ENCODE measurements at places on chromosomes 7 and 10.

DNA sequence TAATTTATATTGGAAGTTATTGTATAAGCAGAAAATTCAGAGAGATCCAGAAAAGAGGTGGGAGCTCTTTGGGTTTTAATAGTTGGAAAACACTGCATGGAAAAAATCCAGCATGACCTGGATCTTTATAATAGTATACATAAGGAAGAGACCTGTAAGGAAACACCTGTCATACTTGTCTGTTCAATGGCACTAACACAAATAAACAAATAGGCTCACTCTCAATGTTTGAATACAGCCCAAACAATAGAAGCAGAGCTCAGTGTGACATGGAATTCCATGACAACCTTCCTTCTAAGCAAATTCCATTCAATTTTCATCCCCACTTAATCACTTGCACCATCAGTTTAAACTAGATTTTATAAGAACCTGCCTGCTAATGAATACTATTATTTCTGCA, 31.7 kb downstream of the CISD1 start:
- no peak for DNase-seq

DNA sequence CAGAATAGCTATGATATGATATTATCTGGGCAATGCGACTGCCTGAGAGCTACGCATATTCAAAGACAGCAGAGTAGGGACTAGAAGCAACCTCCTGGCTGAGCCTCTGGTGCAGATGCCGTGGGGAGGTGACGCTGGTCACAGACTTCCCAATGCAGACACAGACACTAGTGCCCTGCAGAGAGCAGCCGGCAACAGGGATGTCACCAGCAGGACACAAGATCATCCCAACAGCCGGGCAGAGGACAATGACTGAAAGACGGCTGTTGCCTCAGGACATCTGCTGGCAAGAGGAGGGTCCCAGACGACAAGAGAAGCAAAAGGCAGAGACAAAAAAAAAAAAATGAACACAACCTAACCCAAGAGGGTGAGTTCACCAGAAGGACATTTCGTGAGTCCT, 104.6 kb downstream of the CALN1 start:
- DNase-seq, result no peak

DNA sequence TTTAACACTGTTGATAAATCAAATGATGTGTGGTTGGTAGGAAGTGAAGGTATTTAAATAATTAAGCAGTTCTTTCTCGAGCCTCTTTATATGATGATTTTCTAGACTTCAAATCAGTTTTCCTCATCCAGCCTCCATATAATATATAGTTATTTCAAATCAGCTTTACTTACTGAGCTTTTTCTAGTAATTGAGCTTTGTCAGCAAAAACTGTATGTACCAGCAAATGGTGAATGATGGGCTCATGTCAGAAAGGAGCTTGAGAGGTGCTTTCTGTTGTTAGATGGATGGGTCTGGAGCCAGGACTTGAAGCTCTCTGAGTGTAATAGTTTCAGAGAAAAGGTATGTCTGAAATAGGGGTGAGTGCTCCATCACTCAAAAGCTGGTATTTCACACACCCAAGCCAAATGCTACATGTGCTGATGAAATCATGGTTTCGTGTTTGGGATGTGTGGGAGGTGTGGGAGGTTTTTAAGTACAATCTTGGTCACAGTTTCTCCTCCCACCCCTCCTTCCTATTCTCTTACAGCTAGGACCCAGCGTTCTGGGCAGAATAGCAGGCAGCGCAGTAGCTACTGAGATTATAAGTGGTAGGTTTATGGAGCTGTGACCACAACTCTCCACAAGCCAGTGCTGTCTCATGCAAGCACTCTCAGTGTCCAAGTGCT, 55.8 kb downstream of the LRMDA start:
- DNase-seq, result no peak

GRCh38 chr7:135509589-135509838, 388 bp downstream of the CNOT4 start:
- no peak for DNase-seq

DNA sequence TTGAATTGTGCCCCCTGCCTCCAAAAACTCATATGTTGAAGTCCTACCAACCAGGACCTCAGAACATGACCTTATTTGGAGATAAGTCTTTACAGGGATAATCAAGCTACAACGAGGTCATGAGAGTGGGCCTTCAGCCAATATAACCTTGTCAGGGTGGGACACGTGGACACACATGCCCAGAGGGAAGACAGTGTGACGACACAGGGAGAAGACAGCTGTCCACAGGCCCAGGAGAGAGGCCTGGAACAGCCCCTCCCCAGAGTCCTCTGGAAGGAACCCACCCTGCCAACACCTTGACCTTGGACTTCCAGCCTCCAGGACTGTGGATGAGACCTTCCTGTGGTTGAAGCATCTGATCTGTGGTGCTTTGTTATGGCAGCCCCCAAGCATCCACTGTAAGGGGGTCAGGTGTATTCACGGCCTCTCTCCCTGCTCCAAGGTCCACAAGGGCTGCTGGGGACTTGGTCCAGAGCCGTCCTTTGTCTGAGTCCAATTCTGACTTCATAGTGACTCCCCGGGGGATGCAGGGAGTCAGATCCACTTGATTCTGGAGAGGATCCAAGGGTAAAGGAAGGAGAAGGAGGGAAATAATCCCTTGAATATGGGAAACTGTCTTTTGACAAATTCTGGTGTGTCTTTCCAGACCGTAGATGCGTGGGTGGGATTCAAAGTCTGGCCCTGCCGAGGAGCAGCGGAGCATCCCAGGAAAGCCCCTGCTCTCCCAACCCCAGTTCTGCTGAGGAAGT, 7.0 kb downstream of the CALML3 start:
- DNase-seq, result peak; percentile 32

- DNase-seq, result peak; percentile 68
Measured at GRCh38 chr10:132607491-132607890, 69.9 kb downstream of the INPP5A start.

DNA sequence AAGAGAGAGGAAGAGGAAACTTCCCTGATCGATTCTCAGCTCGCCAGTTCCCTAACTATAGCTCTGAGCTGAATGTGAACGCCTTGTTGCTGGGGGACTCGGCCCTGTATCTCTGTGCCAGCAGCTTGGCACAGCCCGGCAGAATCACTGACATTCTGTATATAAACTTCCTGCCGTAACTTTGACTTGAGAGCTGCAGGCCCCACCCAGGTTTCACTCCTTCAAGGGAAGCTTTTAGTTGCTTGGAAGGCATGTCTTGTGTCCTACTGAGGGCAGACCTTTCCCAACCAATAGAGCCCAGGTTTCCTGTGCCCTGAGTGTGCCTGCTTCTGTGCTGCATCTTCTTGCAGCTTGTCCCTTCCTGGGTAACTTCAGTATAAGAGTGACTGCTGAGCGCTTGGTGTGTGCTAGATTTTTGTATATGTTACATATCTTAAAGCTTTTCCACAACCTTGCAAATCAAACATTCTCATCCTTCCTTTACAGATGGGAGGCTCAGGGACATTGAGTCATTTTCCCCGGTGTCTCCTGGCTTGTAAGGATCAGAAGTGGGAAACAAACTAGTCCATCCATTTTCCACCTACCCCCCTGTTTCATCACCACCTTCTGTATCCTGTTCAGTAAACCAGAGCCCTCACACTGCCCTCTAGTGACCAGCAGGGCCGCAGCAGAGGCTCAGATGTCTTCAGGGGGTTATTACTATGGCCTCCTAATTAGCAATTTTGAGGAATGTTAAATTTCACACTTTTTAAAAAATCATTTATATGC, 225.2 kb upstream of the PRSS58 start:
- DNase-seq, result no peak

DNA sequence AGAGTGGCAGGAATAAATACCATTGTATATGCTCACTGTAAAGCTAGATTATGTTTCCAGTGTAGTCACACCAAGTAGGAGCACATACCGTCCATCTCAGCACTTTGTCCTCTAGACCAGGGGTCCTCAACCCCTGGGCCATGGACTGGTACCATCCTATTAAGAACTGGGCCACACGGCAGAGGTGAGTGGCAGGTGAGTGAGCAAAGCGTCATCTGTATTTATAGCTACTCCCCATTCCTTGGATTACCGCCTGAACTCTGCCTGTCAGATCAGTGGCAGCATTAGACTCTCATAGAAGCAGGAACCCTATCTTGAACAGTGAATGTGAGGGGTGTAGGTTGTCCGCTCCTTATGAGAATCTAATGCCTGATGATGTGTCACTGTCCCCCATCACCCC, 735.3 kb downstream of the MAGI2 start:
- DNase-seq, result no peak

DNA sequence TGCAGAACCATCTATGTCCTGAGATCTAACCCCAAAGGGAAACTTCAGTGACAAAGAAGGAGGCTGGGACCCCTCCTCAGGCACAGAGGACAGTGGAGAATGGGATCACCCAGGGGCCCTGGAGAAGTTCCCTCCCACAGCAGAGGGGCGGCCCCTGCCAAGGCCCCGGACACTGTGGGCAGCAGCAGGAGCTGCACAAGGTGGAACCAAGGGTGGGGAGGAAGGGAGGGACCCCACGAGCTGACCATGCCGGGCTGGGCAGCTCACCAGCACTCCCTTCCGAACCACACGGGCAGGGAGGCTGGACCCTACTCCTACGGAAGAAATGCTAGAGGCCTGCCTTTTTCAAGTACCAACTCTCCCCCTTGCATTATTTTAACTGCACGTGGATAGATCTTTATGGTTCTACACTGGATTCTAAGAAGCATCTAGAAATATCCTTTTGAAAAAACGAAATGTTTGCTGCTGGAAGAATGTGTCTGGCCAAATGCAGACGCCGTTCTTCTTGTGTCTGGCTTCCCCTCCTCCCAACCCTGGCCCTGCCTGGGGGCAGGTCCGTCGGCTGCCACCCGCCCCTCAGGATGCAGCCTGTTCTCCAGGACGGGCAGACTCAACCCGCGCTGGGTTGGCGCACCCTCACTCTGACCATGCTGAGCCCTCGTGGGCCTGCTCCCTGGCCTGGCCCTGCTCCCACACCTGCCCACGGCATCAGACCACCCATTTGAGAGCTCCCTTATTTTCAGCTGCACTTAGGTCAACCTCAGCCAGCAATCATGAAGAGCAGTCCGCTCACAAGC, 193.9 kb downstream of the TCERG1L start:
- DNase-seq, result no peak

GRCh38 chr10:96699613-96700012, 20.7 kb downstream of the PIK3AP1 start:
- no peak for DNase-seq

GRCh38 chr10:131561897-131562296, 250.4 kb upstream of the TCERG1L start:
- peak; percentile 36 for DNase-seq

- no peak for DNase-seq
Measured at GRCh38 chr7:46932676-46933424, 649.1 kb downstream of the TNS3 start.

DNA sequence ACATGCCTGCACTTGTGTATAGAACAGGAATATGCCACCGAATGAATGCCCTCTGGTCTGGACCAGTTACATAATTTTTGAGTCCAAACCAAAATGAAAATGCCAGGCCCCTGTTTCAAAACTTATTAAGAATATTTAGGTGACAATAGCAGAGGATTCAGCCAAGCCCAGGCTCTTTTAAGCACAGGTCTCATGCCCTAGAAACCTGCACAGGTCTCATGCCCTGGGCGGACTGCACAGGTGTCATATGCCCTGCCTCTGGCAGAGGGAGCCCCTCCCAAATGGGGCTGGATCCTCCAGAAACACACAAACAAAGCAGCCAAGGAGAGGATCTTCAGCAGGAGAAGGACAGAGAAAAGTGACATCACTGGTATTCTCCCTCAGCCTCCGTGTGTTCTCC, 605.4 kb upstream of the NRP1 start:
- DNase-seq, result no peak

- no peak for DNase-seq
Measured at GRCh38 chr10:35611750-35612149, 6.6 kb downstream of the GJD4 start.

GRCh38 chr7:79876848-79877252, 257.8 kb upstream of the GNAI1 start:
- no peak for DNase-seq

DNA sequence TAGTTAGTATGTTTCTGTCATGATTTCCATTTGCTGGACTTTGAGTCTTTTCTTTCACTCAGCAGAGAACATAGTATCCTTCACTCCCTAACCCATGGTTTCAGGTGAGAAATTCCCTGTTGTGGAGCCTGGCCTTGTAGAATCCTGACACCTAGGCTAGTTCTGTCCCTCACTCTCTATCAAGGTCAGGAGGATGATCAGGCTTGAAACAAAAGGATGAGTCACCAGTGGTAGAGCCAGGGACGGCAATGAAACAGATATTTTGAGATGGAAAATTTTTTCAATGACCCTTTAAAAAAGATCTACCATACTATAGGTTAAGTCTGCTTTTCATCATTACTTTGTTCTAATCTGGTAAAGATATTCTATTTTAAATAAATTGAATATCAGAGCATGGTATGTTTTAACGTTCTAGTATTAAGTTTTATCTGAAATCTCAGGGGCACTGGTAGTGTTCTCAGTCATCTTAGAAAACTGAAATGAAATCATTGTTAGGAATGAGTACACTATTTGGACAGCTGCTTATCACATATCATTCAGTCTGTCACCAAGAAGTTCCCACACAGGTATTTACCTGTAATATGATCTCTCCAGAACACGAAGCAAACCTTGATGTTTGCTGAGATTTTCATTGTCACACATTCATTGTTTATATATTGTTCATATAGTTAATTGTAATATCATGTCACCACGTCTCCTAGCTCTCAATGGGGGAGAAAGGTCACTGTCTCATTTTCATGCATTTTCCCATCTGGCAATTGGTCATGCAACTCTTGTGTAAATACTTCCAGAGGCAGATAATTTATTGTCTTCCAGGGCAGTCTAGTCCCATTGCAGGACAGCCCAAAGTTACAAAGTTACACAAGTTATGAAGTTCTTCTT, 299.9 kb upstream of the LRRTM3 start:
- no peak for DNase-seq

- no peak for DNase-seq
Measured at GRCh38 chr10:127017541-127018297, 112.5 kb downstream of the DOCK1 start.

GRCh38 chr10:79052291-79053080, 16.3 kb upstream of the ZMIZ1 start:
- peak; percentile 49 for DNase-seq

All from posterior vena cava (tissue), 2 donors.